NCI-H748 treated with DMSO at 0.1 percent for 48 hours (cell line): ENCODE measurements at places on chromosomes 2 and 18.

DNA sequence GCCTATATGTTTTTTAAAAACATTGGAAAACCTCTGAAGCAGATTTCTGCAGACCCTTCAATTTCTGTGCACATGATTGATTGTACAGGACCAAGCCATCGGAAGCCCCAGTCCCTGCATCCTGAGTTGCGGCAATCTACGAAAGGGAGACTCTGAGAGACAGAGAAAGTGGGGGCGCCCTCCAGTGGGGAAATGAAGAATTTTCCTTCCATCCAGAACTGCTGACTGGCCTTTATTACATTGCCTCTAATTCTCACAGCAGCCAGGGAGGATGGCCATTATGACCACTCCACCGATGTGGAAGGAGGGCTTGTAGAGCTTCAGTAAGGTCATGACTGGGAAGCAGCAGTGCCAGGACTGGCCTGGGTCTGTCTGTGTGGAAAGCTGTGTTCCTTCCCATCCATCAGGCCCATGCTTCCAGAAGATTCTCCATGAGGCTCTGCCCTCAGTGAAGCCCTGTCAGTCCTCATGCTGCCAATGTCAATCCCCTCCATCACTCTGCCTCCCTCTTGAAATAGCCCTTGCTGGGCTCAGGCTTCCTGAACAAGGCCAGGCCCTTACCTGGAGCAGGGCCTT lies 20.0 kb upstream of the RESP18 start:
- peak; percentile 65 for DNase-seq

DNA sequence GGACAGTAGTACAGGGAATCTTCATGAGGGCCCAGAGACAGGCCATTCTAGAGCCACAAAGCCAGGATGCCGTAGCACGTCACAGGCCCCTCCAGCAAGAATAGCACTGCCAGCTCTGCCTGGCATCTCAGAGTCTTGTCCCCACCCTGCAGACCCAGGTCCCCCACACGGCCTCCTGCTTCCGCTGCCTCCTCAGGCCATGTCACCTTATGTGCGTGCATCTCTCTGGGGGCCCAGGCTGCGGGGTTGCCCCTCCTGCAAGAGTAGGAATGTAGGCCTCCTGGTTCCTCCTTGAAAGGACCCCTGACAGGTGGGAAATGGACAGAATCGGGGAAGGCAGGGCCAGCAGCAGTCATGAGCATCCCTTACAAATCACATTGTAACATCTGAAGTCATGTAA lies 49.8 kb downstream of the ADI1 start:
- DNase-seq = no peak

DNA sequence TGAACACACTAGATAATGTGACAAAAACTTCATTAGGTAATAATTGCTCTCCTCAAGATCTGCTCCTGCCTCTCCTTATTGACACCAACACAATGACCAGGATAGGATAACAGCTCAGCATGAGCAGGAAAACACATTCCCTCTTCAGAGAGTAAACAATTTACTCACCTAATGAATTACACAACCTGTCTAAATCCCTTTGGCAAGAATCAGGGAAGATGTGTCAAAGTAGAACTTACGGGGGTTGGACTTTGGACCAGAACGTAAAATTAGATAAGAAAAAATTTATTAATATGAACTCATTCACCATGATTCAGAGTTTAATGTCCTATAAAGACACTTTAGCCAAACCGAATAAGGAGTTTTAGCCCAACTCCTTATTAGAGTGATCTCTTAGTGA lies 512.2 kb downstream of the SATB2 start:
- DNase-seq = no peak

- no peak for DNase-seq
Observed at GRCh38 chr2:237549643-237550415, 16.5 kb upstream of the PRLH start.

DNA sequence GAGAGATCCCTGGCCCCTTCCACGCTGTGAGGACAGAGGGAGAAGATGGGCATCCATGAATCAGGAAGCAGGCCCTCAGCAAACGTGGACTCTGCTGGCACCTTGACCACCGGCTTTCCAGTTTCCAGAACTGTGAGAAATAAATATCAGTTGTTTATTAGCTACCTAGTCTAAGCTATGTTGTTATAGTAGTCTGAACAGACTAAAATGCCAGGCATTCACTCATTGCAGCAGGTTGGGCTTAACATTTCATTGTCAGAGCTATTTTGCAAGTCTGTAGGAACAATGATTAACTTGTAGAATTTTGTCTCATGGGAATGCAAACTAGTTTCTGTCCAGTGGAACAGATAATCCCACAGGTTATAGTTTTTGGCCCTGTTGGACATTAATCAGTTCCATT lies 24.8 kb upstream of the TBC1D8 start:
- DNase-seq = no peak

- no peak for DNase-seq
Observed at GRCh38 chr2:134504586-134505336, 214.0 kb downstream of the TMEM163 start.

- no peak for DNase-seq
Observed at GRCh38 chr2:69032336-69032735, 19.4 kb downstream of the ANTXR1 start.

DNA sequence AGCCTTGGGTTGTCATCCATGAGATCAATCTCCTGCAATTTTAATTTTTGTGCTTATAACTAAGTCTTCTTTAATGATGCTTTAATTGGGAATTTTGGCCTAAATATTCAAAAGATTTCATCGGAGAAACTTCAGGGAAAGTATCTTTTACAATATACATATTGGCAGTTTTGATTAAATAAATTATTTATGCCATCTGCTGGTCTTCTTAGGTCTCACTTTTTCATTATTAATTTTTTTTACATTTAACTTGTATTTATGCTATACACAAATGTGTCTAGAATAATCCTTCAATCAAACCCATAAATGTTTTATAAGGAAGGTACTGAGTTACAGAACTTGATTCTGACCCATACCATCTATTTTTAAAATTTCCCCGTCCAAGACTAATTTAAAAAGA lies 95.1 kb upstream of the XPO1 start:
- DNase-seq = no peak

DNA sequence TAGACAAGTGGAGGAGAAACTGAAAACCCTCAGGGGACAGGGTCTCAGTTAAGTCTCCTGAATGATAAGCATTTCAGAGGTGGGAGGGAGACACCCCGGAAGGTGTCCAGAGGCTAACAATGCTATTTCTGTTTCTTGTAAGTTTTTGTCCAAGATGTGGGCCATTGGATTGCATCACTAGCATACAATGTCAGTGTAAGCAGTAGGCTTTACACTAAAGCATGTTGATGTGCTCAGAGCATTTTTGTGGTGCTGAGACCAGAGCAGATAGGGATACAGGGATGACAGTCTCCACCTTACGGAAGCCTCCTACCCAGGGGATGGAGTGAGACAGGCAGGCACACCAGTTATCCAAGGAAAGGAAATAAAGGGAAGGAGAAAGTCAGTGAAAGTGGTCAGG lies 2.2 kb upstream of the IL1R1 start:
- no peak for DNase-seq

DNA sequence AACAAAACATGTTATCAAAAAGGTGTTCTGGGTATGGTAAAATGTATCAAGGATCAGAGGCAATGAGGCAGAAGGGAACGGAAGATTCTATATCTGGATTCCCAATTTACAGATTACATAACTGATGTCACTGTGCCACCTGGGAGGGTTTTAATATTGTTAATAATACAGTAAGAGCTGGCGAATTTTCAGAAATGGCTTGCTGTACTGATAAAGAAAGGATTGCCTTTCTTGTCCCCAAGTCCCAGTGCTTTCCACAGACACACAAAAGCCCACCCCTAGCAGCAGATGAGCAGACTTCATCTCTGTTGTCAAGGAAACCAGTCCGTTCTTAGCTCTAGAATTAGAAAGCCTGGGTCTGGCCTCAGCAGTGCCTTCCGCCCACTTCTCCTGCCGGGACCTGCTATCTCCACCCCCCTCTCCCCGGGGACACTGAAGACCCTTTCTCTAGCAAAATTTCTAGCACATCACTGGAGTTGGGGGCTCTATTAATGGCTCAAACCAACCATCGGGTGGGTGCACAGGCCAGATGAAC lies 34.3 kb downstream of the ADD2 start:
- DNase-seq = no peak

- no peak for DNase-seq
Observed at GRCh38 chr2:120963997-120964705, 228.5 kb downstream of the GLI2 start.

DNA sequence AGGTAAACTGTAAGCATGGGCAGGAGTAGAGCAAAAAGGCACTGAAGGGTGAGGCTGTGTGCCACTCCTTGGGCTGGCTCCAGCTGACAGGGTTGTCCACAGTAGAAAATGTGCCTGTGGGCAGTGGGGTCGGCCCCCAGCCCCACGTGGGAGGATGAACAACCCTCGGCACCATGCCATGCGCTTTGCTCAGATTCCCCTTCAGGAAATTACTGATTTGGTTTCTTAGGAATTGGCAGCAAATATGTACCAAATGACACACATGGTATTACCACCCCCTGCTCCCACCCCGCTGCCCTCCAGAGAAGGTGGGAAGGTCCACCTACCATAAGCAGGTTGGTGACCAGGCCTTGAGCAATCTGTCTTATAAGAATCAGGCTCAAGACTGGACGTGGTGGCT lies 13.6 kb downstream of the ADCY3 start:
- DNase-seq = no peak

DNA sequence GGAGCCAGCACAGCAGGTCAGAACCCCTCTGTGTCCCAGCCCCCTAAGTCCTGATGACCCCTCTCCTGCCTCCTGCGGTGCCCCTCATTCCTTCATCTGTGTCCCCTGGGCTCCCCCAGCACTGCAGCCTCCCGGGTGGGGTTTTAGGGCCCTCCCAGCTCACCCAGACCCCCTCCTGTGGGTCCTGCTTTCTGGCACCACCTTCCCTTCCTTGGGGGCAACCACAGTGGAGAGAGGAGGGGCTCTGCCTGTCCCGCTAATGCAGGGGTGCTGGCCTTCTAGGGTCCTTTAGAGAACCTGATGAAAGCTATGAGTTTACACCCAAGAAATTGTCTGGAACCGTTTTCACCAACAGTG lies 42.7 kb upstream of the ALPP start:
- DNase-seq = no peak

DNA sequence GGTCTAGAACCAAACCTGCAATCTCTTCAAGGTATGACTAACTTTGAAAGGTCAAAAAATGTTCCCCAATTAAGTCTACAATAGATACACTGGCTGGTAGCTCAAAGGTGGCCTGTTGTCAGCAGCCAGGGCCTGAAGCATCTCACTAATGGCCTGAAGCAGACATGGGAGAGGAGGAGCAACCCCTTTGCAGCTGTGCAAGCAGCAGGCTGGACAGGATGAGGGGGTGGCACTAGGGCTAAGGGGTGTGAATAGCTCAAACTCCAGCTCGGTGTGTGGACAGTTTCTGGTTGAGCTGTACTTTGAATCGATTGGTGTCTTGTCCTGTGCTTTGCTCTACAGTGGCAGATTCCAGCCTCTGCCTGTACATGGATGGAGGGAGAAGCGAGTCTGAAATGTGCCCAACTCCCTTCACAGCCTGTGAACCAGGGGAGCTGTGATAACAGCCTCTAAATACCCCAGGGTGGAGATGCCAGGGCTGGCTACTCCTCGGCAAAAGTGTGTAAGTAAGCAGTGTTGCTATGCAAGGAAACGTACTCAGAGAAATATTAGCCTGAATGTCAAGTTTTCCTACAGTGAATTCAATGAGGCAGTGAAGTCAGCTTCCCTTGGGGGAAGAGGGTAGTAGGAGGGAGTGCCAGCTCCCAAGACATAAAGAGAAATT lies 34.7 kb upstream of the DTNB start:
- no peak for DNase-seq

- DNase-seq = no peak
Observed at GRCh38 chr18:59769129-59769865, 72.1 kb upstream of the CCBE1 start.

DNA sequence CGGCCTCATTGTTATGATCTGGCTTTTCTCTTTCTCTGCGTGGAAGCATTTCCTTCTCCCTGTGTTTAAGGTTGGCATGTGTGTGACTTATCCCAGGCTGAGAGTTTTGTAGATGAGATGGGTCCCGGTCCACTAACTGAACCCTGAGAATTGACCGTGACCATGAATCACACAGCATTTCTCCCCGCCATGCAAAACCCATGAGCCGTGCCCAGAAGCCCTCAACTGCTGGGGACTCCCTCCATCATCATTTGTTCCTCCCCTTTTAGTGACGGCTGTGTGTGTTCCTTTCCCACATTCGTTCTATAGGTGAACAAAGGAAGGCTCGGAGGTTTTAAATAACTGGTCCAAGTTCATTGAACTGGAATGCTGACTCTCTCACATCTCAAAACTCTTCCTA lies 30.1 kb upstream of the TXNDC2 start:
- DNase-seq = no peak

DNA sequence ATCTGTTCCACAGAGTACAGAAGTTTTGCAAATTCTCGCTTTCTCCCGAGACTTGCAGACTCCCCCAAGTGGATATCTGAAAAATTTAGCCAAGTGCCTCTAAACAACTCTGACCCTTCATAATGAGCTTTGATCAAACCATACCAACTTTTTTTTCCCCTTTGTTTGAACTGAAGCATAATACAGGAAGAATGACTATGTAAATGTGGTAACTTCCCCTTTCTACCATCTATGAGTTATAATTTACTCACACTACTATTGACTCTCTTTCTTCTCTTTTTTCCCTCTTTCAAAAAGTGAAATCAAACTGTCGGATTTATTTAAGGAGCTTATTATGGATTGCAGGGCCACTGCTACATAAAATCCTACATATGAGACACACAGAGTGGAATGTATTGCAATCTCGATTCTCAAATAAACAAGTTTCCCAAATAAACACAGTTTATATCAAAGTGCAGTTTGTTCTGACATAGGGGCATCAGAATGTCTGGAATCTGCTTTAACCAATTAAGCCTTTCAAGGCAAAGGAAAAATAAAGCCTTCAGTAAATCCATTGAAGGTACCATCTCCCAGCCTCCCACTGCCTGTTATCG lies 1.4 kb upstream of the ZNF804A start:
- no peak for DNase-seq

GRCh38 chr2:177545143-177545542 lies 152.6 kb downstream of the AGPS start:
- no peak for DNase-seq

- no peak for DNase-seq
Observed at GRCh38 chr2:206783718-206784117, 18.3 kb downstream of the FASTKD2 start.
